ENCODE measurements at places on chromosomes 3 and 15.

DNA sequence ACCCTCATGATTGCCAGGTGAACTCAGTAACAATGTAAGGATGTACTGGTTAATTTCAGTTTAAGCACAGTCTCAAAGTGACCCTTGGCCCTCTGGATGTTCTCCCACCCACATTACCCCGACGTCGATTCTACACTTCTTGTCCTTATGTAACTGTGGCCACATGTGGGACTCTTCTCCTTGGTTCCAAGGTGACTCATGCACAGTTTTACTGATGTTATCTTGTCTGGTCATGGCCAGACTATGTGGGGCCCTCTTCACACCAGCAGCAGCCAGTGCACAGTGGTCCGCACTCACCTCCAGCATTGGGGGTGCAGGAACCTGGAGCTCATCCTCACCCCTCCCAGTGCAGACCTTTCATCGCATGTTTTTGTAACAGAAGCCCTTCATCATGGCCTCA, 519.4 kb downstream of the OCA2 start:
- DNase-seq, result no peak

- DNase-seq, result peak; percentile 11
Measured at GRCh38 chr15:73273181-73274002, 95.4 kb downstream of the HCN4 start.

DNA sequence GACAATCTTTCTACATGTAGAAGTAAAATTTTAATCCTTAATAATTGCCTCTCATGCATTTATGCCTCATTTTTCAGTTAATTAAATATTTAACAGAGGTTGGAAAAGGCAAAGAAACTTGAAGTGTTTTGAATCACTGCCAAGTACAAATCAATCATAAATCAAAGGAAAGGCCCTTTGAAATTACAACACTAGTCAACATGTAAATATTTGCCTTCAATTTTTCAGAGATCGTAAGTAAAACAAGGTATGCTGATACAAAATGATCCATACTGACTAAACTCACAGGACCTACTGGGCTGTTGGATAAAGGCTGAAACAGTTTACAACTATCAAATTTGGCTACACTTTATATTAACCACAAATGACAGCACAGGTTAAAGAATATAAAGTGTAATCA, 33.9 kb downstream of the ZBBX start:
- DNase-seq, result no peak

DNA sequence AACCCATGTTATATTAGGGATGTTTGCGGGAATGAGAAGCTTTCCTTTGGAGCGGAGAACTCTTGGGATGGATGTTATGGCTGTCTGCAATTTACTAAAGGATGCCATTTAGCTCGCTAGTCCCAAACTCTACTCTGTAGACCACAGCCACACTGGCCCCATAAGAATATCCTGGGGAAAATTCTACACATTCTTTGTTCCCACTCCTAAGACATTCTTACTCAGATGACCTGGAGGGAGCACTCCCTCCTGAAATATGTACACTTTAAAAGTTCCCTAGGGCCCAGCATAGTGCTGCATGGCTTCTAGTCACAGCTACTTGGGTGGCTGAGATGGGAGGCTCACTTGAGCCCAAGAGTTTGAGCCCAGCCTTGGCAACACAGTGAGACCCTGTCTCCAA, 288.7 kb upstream of the RORA start:
- DNase-seq, result no peak

DNA sequence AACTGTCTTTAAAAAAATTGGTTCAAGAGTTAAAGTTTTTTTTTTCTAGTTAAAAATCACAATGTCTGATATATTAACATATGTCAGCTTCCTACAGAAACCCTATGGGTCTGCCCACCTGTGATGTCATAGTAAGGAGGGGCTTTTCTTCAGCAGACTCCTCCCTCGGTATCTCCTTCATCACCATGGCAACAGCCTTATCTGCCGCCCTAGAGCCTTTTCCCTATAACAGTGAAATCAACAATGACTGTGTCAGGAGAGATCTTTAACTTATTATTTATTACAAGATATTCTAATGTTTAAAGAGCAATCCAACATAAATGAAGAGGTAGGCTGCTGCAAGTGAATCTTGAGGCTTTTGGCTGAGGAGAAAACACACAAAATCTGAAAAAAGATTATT, 138.7 kb downstream of the PEX5L start:
- peak; percentile 60 for DNase-seq

All from NCI-H2171 (cell line).